Frontal cortex (tissue), 4 donors: ENCODE measurements at places on chromosomes 5 and 9.
A peak's percentile ranks its signal among the peaks of the same experiment; 100 is the strongest.

DNA sequence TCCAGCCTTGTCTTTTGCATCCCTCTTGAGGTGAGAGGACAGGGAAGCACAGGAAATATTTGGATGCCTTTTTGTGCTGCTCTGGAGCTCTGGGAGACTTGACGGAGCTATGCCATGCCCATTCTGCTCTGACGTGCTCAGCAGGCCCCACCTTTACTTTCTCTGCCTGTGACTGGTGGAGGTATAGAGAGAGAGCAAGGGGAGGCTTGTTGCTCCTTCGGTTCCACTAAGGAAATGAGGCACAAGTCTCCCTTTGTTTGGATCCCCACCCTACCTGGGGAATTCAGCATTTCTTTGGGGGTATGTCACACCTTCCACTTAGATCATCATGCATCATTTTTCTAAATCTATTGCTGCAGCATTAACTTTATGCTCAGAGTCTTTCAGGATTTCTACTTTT is 121.8 kb upstream of the CNTLN start:
- no peak for DNase-seq

- no peak for DNase-seq
These were observed 136.1 kb downstream of the MARCHF11 start for GRCh38 chr5:16043349-16043965.

- no peak for DNase-seq
These were observed 457.5 kb downstream of the TAF11L14 start for GRCh38 chr5:18091758-18092157.

GRCh38 chr5:51172903-51173626 is 210.2 kb upstream of the ISL1 start:
- no peak for DNase-seq

GRCh38 chr9:134231330-134231745 is 67.0 kb upstream of the RNU6ATAC start:
- no peak for DNase-seq

- DNase-seq, result no peak
These were observed 4.6 kb downstream of the IER5L start for GRCh38 chr9:129173296-129174101.

DNA sequence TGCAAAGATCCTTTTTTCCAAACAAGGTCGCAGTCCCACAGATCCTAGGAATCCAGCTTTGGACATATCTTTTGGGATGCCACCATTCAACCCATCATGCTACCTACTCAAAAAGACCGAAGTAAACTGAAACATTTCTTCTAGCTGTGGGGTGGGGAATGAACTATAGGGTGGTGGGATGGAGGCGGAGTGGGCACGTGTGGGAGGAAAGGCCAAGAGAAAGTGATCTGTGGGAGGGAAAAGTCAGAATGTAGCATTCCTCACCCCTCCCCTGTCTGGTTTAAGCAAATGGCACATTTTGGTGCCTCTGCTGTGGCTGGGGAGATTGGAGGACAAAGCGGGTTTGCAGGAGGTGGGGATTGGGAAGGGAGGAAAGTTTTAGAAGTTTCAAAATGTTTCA is 59.2 kb upstream of the IL17B start:
- no peak for DNase-seq

DNA sequence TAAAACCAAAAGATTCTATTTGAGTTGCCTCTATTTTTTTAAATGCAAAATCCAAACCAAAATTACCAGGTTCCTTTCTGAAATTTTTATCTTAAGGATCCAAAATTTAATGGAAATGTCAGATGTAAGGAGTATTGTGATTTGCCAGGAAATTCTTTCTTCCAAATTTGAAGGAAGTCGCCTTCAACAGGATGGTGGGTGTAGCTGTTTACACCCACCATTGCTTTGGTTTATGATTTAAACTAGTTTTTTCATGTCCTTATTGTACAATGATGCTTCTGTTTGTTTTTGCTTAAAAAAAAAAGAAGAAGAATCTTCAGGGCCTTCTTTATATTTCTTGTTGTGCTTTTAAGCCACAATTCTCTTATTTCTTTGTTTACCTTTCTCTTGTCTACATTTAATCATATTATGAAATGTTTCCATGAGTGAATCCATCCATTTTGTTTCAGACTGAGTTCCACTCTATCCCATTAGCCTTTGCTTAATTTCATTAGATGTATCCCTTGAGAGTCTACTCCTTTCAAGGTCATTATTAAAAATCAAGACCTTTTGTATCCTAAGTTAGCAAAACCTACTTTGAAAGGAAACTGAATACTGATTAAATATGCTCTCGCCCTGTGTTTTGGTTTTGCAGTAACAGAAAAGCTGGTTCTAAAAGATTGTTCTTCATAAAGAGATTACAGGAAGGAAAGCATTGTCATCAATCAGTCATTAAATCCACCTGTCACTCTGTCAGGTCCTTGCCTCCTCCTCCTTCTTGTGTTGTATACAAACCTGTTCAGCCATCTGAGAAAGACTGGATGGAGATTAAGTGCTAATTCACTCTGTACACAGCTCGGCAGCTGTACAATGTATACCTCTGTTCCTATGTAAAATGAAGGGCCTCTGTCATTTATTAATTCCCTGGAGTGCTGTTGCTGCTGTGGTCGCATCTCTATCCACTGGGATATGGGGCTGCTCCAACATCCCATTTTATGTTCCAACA is 45.5 kb upstream of the SLC2A8 start:
- no peak for DNase-seq

GRCh38 chr9:5799314-5799713 is 33.6 kb downstream of the ERMP1 start:
- DNase-seq, result peak; percentile 34

DNA sequence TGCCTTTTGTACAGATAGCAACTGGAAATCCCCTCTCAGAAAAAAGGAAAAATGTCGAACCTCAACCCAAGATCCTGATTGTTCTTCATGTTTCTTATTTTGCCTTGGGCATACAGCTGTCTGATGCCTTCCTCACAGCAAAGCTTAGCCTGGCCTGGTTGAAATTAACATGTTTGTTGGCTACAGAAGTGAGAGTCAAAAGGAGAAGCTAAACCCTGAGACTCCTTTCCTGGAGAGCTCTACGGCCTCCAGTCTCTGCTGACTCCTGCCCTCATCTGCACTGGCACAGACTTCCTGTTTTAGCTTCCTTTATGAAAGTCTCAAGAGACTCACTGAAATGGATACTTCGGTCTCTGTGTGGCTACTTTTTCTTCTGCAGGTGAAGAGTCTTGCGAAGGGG is 186.7 kb downstream of the PARP8 start:
- DNase-seq, result no peak

DNA sequence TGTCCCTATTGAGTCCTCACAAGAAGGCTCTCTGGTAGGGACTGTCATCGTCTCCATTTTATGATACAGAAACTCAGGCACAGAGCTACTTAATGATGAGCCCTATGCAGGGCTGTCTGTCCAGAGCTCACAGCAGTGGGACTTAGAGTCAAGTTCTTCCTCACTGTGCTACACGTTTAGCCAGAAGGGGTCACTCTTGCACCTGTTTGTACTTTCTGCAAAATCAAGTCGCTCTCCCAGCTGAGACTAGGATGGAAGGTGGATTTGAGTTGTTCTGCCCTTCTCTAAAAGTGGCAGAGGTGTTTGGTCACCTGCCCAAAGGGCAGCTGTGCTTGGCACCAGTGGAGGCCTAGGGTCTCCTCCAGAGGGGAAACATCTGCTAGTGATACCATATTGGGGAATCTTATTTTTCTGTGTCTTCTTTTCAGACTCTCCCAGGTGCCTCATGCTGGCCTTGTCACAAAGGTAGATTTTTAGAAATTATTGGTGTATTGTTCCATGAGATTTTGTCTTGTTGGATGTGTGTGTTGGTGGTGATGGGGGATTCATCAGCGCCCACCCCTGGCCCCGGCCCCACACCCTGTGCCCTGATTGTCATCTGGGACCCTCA is 104.2 kb downstream of the PPARGC1B start:
- peak; percentile 41 for DNase-seq

DNA sequence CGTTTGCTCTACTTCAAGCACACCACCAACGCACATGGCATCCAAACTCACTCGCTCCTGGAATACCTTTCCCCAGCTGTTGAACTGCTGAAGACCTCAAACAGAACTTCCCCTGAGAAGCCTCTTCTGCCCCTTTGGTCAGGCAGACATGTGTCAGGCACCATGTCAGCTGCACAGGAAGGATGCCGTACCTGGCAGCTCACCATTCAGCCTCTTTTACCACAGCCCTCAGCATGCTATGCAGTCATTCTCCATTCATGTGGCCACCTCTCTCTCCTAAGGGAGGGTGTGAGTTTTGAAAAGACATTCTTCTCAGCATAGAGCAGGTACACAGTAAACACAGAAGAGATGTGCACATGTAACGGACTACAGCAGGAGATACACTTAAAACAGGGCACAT is 14.2 kb downstream of the IL4 start:
- DNase-seq, result no peak

- no peak for DNase-seq
These were observed 61.0 kb downstream of the GALNT10 start for GRCh38 chr5:154251529-154251928.

- DNase-seq, result peak; percentile 10
These were observed 548 bp downstream of the CEP120 start for GRCh38 chr5:123422433-123423277.

- DNase-seq, result peak; percentile 85
These were observed at the start of gene SPACA9 for GRCh38 chr9:132878695-132879456. SPACA9 (plus strand) TSS chr9:132878898; CDS start chr9:132883948, 5,050 bp downstream.
